ENCODE measurements at places on chromosomes 12 and 14. TPM values are rescaled to one million over a fixed set of nuclear protein-coding genes. Genes with fewer than 3 reads are reported as not detected.

Gene ZNF891
- total RNA-seq: 0.24 TPM

Gene TMCC3
- total RNA-seq: 1.5 TPM

Gene PLEKHD1
- total RNA-seq: not detected

Gene INSM2
- not detected for total RNA-seq

Gene GLIPR1L1
- not detected for total RNA-seq

Gene HHIPL1
- 0.24 TPM for total RNA-seq

Gene TMEM132C
- not detected for total RNA-seq

Gene PITPNM2
- total RNA-seq: 20.2 TPM

Gene KRT82
- not detected for total RNA-seq

Gene CLEC4E
- 0.26 TPM for total RNA-seq

Gene EML1
- 45.4 TPM for total RNA-seq

Gene PPP1R3E
- 5.3 TPM for total RNA-seq

Gene MYO1A
- total RNA-seq: 0.55 TPM

Gene RHEBL1
- total RNA-seq: 4.5 TPM

Gene ANKRD33
- not detected for total RNA-seq

Gene TEAD4
- 51.6 TPM for total RNA-seq

Gene STAC3
- total RNA-seq: 0.36 TPM

Gene PRPH
- 1.8 TPM for total RNA-seq

Gene BCL2L2
- 15.2 TPM for total RNA-seq

Gene AKAP5
- 0.68 TPM for total RNA-seq

Gene MANSC4
- not detected for total RNA-seq

Gene NUAK1
- total RNA-seq: 8.5 TPM

Gene HOXC13
- total RNA-seq: 11.6 TPM

Gene MDM2
- total RNA-seq: 64.3 TPM

Gene ACACB
- total RNA-seq: 9.6 TPM

Gene WSCD2
- total RNA-seq: not detected

Gene RAD52
- 13.7 TPM for total RNA-seq

Gene SCFD1
- total RNA-seq: 37.4 TPM

Gene SERPINA5
- not detected for total RNA-seq

Gene ATXN3
- 28.5 TPM for total RNA-seq

Gene AQP5
- total RNA-seq: not detected

Gene MYH7
- not detected for total RNA-seq

Gene PRH2
- total RNA-seq: not detected

Gene BCAT1
- 10.6 TPM for total RNA-seq

Gene BDKRB1
- 0.86 TPM for total RNA-seq

Gene PDE6H
- total RNA-seq: not detected

Gene LAG3
- 1.5 TPM for total RNA-seq

Gene ABHD12B
- total RNA-seq: not detected

Gene IFNG
- not detected for total RNA-seq

Gene BRF1
- total RNA-seq: 25.4 TPM

Gene KLRC1
- not detected for total RNA-seq

Gene NGB
- total RNA-seq: not detected

Gene SLC4A8
- 1.7 TPM for total RNA-seq

Gene ZC2HC1C
- 4.0 TPM for total RNA-seq

Gene OR4E2
- total RNA-seq: not detected
